ENCODE measurements at places on chromosomes 1 and 21. TPM values are rescaled to one million over a fixed set of nuclear protein-coding genes. Genes with fewer than 3 reads are reported as not detected.
A peak's percentile ranks its signal among the peaks of the same experiment; 100 is the strongest.

- DNase-seq, result no peak
Measured at GRCh38 chr21:36602735-36603134, 96.2 kb upstream of the SIM2 start.

GRCh38 chr1:48858200-48858920 is 81.7 kb upstream of the BEND5 start:
- DNase-seq, result no peak

GRCh38 chr1:182114627-182115023 is 53.1 kb upstream of the ZNF648 start:
- no peak for DNase-seq

GRCh38 chr1:110554871-110555801 is 36.2 kb upstream of the KCNA10 start:
- peak; percentile 11 for DNase-seq

DNA sequence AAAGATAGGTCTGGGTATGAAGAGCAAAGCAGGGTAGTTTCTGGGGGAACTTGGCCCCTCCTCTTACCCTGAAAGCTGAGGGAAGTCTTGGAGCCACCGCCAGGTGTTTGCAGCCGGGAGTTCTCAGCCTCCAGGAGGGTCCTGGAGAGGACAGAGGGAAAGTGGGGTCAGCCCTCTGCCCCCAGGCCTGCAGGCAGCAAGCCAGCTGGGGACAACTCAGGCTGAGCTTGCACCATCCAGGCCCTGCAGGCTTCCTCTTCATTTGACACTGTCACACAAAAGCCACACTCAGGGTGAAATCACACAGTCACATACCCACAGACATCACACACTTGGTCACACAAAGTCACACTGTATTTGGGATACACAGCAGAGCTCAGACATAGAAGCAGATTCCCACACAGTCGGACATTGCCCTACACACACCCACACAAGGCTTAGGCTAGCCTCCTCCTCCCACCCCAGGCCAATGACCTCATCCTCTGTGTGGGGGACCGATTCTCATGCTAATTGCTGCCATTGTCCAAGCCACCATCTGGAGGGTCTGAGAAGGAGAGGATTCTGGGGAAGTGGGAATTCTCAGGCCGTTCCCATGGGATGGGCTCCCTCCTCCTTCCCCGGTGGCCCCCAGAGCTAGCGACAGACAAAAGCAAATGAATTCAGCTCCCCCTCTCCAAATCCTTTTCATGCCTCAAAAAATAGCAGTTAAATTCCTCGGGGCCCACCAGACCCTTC is 3.7 kb downstream of the NES start:
- DNase-seq, result peak; percentile 41

The GOLT1A gene
- 19.4 TPM for total RNA-seq
